ENCODE measurements at places on chromosomes 12 and 14.
A peak's percentile ranks its signal among the peaks of the same experiment; 100 is the strongest.

- no peak for DNase-seq
Measured at GRCh38 chr14:98210045-98210672, 1061.8 kb downstream of the BCL11B start.

DNA sequence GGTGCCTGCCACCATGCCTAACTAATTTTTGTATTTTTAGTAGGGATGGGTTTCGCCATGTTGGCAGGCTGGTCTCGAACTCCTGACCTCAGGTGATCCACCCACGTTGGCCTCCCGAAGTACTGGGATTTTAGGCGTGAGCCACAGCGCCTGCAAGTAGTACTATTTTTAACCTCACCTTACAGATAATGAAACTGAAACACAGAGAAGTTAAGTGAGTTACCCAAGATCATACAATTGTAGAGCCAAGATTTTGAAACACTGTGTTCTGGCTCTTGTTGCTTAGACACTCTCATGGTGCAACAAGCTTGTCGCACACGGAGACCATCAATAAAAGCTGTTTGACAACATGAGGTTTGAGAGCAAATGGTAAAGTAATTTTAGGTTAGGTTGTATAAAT lies 159.1 kb upstream of the LMNTD1 start:
- no peak for DNase-seq

DNA sequence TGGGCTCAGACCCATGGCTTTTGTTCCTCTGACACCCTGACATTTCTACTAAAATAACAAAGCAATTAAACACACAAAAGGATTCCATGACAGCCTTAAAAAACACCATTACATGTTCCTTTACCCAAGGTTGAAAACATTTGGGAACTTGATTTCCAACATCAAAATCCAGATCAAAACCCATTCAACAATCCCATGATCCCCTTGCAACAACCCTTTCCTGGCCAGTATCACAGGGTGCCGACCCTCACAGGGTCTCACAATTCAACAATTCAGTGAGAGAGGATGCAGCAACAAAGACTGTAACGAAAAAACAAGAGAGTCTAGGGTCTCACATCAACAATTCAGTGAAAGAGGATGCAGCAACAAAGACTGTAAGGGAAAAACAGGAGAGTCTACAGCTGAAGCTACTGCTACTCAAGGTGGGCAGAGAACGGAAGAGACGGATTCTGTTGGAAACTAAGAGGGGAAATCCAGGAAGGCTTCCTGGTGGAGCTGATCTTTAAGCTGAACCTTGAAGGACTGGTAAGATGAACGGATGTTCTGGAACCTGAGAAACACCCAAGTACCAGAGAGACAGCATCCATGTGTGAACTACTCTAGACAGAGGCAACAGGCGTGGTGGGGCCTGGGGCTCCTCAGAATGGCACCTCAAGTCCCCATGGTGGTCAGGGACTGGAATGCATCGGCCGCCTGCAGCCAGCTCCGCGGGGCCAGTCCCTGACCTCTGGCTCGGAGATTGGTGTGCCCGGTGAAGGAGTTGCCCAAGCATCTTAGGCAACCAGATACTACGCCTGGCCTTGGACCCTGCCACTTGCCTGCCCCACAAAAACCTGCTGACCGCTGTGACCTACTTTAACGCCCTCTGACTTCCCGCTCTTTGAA lies 22.7 kb upstream of the ZFP36L1 start:
- no peak for DNase-seq

GRCh38 chr14:33839193-33840076 lies 111.4 kb downstream of the EGLN3 start:
- DNase-seq: peak; percentile 1

DNA sequence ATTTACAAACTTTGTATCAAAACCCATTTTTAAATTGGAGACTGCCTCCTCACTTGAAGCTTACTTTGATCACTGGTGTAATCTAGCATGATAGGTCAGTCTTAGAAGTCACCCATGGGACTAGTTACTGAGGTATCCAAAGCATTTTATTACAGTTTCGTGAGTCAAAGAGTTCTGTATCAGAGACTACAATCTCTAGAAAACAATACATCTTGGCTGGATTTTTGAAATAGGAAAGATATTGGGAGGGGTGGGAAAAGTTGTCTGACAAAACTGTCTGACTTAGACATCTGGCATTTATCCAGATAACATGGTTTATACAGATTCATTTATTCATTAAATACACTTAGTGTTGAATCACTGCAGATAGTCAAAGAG lies 173.5 kb upstream of the PDZRN4 start:
- no peak for DNase-seq

GRCh38 chr12:108801736-108802100 lies 55.7 kb downstream of the SSH1 start:
- DNase-seq: no peak

- no peak for DNase-seq
Measured at GRCh38 chr12:29374913-29375312, 6.1 kb downstream of the ERGIC2 start.

DNA sequence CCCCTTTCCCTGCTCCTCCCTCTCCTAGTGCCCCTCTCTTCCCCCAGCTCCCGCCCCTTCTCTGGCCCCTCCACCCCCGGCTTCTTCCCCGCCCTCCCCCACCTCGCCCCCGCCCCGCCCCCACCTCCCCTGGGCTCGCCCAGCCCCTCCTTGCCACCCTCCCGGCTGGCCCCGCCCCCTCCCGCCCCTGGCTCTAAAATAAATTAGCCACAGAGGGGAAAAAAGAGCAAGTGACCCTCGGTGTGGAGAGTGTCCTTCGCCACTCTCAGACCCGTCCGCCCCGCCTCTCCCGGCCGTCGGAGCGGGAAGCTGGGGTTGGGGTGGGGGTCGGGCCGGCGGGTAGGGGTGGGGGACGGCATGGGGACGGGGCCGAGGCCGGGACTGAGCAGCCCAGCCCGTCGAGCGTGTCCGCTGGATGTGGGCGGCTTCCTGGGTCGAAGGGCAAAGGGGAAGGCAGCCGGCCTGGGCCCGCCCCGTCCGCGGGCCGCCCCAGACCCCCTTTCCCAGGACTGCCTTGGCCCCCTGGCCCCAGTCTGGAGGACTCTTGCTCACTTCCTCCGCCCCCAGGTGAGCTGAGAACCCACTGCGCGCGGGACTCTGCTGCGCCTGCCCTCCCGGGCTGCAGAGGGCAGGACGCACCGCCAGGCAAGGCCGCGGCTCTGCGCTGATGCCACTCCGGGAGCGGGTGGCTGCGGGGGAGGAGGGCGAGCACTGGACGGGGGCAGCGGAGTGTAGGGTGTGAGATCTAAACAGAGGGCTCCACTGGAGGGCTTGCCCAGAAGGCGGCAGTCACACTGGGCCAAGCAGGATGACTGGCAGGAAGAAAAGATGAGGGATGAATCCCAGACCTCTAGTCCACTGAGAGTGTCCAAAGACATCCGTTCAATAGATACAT lies 570 bp upstream of the FIGNL2 start:
- no peak for DNase-seq

DNA sequence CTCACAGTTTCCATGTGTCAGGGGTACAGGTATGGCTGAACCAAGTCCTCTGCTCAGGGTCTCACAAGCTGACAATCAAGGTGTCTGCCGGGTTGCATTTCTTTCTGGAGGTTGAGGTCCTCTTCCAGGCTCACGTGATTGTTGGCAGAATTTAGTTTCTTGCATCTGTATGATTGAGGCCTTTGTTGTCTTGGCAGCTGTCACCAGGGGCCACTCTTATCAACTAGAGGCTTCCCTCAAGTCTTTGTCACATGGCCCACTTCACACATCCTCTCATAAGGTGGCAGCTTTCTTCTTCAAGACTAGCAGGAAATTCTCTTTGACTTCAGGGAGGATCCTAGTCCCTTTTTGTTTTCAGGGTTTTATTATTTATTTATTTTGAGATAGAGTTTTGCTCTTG lies 46.0 kb upstream of the FOS start:
- DNase-seq: peak; percentile 29

GRCh38 chr12:94590428-94590827 lies 59.9 kb downstream of the TMCC3 start:
- no peak for DNase-seq

- no peak for DNase-seq
Measured at GRCh38 chr12:65308006-65308405, 29.5 kb downstream of the MSRB3 start.

GRCh38 chr12:71158361-71158882 lies 623 bp upstream of the TSPAN8 start:
- DNase-seq: no peak

GRCh38 chr14:60171690-60172089 lies 6.5 kb upstream of the DHRS7 start:
- no peak for DNase-seq

GRCh38 chr14:77141214-77142004 lies at the start of gene ZDHHC22:
Gene ZDHHC22 (minus strand): TSS chr14:77141791. CDS start chr14:77139738, 2,053 bp downstream.
- DNase-seq: no peak

DNA sequence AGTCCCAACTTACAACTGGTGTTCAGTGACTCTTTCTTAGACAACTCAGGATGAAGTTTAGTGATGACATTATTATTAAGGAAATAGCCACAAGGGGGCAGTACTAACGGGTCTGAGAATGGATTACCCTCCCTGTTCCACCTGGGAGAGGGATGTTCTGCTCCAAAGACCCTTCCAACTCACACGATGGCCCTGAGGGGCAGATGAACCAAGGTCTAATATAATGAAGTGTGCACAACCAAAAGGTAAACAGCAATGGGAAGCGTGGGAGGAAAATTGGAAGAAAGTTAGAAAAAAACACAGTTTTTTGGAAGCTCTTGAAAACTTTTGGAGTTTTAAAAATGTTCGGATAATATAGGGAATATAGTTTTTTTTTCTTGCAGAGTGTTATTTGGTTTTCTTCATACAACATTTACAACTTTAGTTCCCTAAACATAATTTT lies 24.0 kb downstream of the FGF6 start:
- no peak for DNase-seq

- DNase-seq: peak; percentile 78
Measured at GRCh38 chr12:102119674-102120563, at the start of the genes NUP37 and PARPBP. Gene NUP37 (minus strand): TSS chr12:102120114. CDS start chr12:102118518, 1,596 bp downstream. Gene PARPBP (plus strand): TSS chr12:102120183. CDS start chr12:102123889, 3,706 bp downstream.

DNA sequence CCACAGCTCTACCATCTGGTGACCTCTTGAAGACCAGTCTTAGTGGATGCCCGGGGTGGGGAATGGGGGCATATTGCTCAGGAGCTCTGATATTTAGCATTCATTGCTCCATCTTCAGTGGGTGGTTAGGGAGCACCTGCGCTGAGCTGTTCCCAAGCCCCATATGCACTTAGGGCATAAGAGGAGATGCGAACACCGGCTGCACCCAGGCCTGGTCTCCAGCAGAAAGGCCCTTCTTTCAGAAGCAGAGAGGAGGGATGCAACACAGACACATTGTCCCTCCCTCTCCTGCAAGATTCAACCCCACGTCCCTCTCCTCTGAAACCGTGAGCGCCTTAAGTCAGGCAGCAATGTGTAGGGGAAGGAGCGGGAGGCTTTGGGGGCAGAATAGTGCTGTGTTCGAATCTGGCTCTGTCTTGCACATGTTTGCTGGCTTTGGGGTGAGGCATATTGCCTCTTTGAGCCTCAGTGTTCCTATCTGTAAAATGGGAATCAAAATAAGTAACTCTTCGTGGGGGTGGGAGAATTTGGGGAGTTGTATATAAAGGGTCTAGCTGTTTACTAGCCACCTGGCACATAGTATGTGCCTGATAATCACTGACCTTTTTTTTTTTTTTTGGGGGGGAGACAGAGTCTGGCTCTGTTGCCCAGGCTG lies 87.7 kb downstream of the FOXN4 start:
- no peak for DNase-seq

DNA sequence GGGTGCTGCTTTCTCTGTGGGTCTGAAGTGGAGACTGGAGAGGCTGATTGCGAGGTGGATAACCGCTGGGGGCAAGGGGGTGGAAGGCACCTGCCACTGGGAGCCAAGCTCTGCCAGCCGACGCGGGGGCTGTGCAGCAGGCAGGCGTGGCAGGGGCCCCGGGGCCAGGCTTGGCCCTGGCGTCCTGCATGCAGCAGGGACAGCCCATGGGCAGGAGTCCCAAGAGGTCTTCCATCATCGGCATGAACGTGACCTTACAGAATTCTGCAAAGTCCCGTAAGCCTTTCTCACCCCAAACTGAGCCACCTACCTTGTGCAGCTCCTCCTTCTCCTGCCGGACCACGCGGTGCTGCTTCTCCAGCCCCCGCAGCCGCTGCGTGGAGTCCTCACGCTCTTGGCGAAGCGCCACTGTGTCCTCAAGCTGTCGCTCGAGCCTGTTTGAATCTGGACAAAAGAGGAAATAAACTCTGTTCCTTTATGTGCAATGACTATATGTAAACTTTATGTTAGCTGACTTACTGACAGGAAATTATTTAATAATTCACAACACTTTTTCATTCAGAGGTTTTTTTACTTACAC lies 51.3 kb downstream of the AMN start:
- DNase-seq: no peak

DNA sequence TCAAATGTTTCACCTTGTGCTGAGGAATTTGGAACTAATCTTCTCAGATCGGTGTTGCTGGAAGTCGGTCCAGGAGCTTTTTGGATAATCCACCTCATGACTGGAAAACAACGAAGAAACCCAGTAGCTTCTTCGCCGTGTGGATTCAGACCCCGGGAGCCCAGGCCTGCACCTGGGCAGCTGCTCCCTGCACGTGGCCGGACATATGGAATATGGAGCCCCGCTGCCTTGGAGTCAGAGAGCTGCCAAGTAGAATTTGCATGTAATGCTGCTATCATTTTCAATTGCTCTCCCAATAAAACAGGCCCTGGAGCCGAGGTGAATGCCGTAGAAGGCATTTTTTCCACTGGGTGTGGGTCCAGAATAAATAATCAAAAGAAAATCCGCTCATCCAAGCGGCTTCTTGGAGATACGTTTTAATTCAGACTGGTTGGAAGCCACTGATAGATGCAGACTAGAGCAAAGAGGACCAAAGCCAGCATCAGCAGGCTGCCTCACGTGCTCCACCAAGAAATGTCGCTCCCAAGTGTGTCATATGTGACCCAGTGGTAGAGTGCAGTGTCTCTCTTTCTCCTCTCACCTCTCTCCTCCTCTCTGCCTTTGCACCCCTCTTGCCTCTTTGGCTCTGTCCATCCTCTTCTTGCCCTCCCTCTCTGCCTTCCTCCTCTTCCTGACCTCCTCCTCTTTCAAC lies 115.3 kb downstream of the ZNF664 start:
- DNase-seq: no peak

- no peak for DNase-seq
Measured at GRCh38 chr12:121017966-121018491, 1.7 kb upstream of the C12orf43 start.

- DNase-seq: no peak
Measured at GRCh38 chr12:107373238-107373809, 280.0 kb upstream of the CRY1 start.

- no peak for DNase-seq
Measured at GRCh38 chr14:87869619-87870583, 123.1 kb downstream of the GALC start.

GRCh38 chr14:22646570-22647254 lies 2.6 kb upstream of the OR6J1 start:
- DNase-seq: no peak

DNA sequence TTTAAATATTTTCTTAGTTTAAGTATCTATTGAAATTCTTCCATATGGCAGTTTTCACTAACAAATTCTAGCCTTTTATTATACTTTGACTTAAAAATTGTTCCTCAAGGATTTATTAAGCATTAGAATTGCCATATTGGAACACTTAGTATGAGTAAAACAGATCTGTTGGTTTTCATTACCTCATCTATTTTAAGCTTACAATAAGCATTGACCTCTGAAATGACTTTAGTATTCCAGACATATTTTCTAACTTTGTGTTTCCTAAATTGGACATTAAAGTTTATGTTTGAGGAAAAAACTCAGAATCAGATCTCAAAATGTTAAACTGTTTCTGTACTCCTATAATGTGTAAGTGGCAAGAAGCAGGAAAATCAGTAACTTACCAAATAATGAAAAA lies 48.4 kb downstream of the CSRP2 start:
- no peak for DNase-seq
